ENCODE measurements at places on chromosomes 2 and 18. TPM values are rescaled to one million over a fixed set of nuclear protein-coding genes. Genes with fewer than 3 reads are reported as not detected.

- DNase-seq = peak; percentile 87
Observed at GRCh38 chr2:197803033-197803444, 1.4 kb upstream of the PLCL1 start.

GRCh38 chr2:111143107-111143842 is 22.6 kb downstream of the BCL2L11 start:
- DNase-seq = no peak

Gene TTL
- polyA plus RNA-seq = 36.6 TPM

DNA sequence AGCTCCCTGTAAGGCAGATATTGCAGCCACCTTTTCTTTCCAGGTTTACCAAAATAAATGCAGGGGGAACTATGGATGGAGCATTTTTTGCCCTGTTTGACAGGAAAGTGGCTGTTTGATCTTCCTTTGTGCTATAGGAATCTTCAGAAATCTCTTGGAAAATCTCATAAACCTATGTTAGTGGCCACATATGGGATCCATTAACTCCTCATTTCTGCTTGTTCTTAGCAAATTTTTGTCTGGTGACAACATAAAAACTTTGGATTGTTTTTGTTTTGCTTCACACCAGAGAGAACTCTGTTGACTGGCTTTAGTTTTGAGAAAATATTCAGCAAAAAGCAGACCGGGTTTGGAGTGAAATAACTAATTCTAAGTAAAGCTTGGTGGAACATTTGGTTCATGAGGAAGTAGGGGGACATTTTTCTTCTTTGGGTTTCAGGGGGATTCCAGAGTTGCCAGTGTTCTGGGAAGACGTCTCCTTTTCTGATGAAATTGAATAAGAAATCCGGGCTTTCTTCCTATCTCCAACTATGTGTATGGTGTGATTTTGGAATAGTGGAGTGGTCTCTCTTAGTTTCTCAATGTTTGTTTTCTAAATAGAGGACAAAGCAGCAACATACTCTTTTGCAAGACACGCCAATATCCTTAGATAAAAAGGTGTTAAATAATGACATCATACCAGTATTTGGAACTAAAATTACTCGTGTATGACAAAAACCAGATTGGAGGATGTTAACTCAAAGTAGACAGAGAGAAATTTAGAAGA is 174.4 kb downstream of the ICOS start:
- DNase-seq = no peak

GRCh38 chr2:113136828-113137775 is 9.7 kb downstream of the IL1RN start:
- DNase-seq = peak; percentile 68

DNA sequence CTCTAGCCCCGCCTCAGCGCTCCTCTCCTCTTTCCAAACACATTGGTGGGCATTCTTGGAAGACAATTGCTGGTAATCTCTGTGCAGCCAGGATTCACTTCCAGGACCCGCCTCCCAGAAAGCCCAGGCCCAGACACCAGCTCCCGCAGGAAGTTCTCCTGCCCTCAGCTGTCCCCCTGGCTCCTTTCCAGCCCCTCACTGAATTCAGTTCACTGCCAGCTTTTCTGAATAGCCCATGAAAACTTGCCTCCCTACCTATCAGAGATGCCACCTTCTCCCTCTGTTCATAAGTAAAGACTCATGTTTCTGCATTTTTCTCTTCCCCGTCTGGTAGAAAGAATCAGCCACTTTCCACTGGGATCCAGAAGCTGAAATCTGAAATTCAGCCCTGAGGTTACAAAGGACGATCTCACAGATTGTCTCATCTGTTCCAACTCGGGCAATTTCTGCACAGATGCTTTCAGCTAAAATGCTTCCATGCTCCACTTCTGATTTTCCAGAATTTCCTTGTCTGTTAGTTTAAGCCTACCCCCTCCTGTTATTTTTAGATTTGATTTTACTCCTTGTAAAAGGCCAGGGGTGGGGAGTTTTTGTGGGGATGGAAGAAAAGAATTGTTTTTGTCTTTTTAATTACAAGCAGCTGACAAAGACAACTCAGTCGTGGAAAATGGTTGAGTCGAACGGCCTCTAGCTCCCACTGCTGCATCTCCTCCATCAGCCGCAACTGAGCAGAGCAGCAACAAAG is 98.1 kb downstream of the SP3 start:
- DNase-seq = peak; percentile 75

GRCh38 chr2:164747783-164748433 is 93.7 kb downstream of the COBLL1 start:
- DNase-seq = no peak

DNA sequence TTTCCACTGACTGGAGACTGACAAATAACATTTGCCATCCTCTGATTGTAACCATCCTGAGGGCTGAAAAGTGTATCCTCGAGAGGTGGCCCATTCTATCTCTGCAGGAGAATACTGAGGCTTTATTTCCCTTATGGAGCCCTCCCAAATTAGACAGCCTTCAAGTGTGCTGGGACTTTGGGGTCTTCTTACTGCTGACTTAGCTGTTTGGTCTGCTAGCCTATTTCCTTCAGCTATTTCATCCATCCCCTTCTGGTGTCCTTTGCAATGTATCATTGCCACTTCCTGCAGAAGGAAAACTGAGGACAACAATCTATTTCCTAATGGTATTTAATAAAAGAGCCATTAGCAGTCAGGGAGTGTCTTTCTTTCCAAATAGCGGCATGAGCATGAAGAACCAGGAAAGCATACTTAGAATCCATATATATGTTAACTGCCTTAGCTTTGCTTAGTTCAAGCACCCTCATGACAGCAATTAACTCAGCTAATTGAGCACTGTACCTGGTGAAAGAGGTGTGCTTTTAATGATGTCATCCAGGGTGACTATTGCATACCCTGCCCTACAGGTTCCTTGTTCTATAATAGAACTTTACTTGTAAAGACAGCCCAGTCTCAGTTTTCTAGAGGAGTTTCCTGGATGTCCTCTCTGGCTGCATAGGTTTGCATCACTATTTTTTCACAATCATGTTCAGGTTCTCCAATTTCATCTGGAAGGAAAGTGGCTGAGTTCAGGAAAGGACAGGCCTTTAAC is 24.0 kb downstream of the CMPK2 start:
- DNase-seq = no peak

DNA sequence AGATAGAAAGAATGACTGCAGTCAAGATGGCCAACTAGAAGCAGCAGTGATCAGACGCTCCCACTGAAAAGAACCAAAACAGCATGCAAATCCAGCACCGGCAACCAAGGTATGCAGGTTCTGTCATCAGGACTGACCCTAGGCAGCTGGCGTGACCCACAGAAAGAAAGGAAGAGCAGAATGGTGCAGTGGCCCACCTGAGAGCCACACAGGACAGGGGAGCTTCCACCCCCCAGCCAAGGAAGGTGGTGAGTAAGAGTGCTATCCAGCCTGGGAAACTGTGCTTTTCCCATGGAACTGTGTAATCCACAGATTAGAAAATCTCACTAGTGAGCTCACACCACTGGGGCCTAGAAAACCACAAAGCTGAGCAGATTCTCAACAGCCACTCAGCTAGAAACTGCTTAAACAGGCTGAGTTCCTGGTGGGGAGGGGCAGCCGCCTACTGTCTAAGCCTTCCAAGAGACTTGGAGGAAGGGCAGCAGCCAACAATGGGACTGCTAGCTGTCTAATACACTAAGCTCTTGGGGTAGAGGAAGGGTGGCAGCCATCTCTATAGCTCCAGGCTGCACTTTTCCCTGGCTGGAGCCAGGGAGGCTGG is 127.9 kb downstream of the EVA1A start:
- DNase-seq = no peak

DNA sequence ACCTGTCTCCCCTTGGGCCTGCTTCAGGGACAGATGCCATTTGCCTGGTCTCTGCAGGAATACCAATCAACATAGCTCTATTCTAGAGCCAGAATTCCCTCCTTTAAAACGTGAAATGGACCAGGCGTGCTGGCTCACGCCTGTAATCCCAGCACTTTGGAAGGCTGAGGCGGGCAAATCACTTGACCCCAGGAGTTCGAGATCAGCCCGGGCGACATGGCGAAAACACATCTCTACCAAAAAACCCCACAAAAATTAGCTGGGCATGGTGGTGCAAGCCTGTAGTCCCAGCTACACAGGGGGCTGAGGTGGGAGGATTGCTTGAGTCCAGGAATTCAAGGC is 127.0 kb downstream of the PLEKHM3 start:
- DNase-seq = no peak

DNA sequence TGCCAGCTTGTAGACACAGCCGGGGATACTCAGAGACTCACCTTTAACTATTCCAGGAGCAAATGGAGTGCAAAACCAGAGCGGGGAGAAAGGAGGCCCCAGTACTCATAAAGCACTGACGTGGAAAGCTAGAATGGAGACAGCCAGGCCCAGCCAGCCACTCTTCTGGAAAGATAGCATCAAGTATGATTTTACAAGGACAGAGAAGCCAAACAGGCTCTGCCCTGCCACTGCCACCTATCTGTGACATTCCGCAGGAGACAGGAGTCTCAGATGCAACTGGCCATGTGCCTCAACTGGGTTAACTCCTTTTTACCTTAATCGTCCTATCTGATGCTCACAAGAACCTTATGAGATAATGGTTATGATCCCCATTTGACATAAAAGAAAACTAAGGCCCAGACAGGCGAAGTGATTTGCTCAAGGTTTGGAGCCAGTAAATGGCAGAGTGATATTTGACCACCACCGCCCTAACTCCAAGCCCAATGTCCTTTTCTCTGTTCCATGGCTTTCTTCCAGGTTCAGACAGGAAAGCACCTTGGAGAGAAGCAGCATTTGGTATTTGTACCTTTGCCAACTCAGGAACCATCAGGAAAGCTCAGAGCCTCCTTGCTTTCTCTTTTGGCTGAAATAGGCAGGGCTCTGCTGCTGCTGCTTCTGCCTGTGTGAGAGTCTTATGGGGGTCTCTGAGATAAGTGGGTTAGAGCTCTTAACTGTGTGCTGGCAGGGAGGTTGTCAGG is 15.6 kb downstream of the KIF3C start:
- no peak for DNase-seq

DNA sequence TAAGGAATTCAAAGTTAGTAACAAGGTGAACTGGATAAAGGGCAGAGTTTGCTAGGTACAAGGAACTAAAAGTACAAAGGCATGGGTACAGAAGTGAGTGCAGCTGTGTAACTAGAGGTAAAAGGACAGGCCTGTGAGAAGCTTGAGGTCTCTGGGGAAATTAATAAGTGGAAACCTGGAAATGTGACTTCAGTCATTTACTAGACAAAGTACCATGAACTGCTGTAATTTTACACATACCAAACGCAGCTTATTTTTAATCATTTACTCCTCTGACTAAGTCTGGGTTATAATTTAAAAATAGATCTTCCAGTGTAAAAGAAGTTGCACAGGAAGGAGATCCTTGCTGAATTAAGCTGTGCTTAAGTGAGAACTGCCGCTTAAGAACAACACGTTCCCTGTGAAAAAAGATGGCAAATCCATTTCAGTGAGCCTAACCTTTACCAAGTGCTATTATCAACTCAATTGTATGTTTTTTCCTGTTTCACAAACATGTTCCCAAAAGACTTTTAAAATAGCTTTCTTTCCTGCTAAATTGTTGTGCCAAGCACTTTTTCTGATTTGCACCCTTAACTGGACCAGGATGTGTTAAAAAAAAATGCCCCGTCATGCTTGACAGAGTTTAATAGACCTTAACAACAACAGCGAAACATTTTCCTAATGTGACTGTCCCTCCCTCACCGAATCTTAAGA is 44.3 kb downstream of the CALCRL start:
- no peak for DNase-seq

DNA sequence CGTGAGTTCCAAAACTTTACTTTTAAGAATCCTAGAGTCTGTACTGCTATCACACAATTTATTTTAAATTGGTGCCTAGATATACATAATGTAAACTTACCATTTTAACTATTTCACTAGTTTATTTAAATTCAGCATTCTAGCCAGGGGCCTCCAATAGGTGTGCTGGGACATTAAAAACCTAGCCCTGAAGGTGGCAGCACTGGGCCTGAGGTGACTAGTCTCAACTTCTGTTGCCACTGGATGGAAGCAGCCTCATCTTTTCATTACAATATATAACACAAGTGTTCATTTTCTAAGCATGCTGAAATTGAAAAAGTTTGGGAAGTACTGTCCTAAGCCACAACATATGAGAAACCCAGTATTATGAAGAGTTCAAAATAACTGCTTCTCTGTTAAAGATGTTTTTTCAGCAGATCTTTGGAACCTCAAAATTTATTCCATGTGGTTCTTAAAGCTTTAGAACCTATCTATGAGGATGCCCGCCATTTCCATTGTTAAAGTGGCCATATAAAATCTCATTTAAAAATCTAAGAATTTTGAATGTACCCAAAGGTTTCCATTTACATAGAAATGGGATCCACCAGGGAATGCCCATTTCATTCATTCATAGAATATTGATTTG is 2.9 kb upstream of the RBBP8 start:
- DNase-seq = peak; percentile 70
